ENCODE measurements at places on chromosomes 11 and 22. TPM values are rescaled to one million over a fixed set of nuclear protein-coding genes. Genes with fewer than 3 reads are reported as not detected.
A peak's percentile ranks its signal among the peaks of the same experiment; 100 is the strongest.

Gene FOLR2
- not detected for total RNA-seq

Gene RNF214
- 40.5 TPM for total RNA-seq

Gene MFRP
- total RNA-seq = not detected

Gene LRRC51
- 8.0 TPM for total RNA-seq

Gene RGL4
- total RNA-seq = not detected

Gene MYO18B
- 0.77 TPM for total RNA-seq

Gene POLR3H
- 32.6 TPM for total RNA-seq

Gene PATE1
- total RNA-seq = not detected

Gene TMEM9B
- 11.2 TPM for total RNA-seq

Gene SERPINH1
- 454 TPM for total RNA-seq

Gene TUB
- 30.3 TPM for total RNA-seq

Gene DDX10
- total RNA-seq = 39.3 TPM

DNA sequence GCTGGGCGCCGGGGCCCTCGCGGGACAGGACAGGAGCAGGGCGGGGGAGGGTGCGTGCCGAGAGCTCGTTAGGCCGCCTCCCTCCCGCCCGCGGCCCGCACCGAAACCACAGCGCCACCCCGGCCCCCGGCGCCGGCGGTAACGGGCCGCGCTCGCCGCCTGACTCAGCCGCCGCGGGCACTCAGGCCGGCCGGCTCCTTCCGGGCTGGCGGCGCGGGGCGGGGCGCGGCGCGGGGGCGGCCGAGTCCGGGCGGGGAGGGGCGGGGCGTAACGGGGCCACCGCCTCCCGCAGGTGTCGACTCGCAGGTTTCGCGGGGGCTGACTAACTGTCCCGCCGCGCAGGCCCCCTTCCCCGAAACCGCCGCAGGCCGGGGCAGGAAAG, at the start of gene AP5B1:
Gene AP5B1 (minus strand): TSS at position 207 of the 382 bp plus-strand sequence. CDS start 385 bp downstream, outside the sequence.
- DNase-seq = peak; percentile 86

GRCh38 chr11:68341557-68342458, 29.4 kb downstream of the LRP5 start:
- no peak for DNase-seq

DNA sequence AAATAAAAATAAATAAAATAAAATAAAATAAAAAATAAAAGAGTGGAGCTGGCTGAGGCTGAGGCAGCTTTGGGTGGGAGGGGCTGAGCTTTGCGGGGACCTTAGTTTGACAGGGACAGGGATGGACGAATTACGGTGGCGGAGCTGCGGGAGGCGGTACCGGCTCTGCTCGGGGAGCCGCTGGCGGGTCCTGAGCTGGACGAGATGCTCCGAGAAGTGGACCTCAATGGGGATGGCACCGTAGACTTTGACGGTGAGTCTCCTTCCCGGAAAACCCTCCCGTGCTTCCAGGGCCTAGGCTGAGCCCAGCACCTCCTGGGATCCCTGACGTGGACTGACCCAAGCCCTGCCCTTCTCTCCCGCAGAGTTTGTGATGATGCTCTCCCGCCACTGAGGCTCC, 3.1 kb downstream of the CABP4 start:
- DNase-seq = no peak

DNA sequence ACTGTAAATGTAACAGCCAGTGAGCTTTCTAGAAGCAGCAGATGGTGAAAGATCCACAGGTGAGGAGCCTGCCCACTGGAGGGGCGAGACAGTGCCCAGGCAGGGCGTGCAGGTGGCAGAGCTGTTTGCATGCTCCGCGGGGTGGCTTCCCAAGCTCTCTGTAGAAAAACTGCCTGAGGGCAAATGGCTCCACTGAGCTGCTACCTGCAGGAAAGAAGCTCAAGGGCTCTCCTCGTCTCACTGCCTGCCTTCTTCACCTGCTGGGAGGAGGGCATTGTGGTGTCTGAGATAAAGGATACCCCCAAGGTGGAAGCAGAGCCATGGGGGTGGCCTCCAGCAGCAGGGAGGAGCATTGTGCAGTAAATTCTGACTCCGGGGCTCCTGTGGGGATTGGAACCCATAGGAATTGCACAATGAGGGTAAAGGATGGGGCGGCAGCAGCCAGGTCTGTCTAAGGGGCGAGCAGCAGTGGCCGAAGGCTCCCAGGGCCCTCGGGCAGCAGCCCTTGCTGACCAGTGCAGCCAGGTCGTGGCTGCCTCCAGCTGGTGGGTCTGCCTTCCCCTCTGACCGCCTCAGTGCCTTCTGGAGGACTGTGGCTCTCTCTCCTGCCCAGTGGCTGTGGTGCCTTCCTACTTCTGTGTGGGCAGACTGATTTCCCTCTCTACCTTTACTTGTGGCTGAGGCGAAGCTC, 28.0 kb upstream of the CABP7 start:
- peak; percentile 70 for DNase-seq

DNA sequence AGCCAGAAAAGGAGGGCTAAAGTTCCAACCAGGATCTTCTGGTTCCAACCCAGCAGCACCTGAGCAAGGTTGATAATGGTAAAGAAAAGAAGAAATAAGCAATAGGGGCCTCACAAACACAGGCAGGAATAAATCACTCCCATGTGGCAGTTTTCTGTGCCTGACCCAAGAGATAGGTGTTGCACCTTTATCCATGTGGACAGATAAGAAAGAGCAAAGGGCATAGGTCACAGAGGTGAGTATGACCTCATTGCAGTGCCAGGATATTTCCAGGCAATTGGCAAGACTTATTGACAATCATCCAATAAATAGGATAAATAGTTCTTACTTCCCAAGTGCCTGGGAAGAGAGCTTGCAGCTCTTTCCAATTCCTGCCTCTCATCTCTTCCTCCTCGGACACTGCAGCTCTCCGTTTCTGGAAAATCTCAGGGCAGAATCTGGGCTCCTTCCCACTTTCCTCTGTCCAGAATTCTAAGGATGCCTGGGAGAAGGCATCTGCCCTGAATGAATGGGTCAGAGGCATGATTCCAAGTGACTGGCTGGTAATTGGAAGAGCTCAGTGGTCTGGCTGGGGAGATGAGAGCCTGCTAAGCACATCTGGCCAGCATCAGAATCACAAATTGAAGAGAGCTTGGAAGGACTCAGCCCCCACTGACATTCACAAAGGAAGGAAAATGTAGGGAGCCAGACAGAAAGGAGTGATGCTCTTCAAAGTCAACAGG, 14.5 kb upstream of the LRRC55 start:
- no peak for DNase-seq

DNA sequence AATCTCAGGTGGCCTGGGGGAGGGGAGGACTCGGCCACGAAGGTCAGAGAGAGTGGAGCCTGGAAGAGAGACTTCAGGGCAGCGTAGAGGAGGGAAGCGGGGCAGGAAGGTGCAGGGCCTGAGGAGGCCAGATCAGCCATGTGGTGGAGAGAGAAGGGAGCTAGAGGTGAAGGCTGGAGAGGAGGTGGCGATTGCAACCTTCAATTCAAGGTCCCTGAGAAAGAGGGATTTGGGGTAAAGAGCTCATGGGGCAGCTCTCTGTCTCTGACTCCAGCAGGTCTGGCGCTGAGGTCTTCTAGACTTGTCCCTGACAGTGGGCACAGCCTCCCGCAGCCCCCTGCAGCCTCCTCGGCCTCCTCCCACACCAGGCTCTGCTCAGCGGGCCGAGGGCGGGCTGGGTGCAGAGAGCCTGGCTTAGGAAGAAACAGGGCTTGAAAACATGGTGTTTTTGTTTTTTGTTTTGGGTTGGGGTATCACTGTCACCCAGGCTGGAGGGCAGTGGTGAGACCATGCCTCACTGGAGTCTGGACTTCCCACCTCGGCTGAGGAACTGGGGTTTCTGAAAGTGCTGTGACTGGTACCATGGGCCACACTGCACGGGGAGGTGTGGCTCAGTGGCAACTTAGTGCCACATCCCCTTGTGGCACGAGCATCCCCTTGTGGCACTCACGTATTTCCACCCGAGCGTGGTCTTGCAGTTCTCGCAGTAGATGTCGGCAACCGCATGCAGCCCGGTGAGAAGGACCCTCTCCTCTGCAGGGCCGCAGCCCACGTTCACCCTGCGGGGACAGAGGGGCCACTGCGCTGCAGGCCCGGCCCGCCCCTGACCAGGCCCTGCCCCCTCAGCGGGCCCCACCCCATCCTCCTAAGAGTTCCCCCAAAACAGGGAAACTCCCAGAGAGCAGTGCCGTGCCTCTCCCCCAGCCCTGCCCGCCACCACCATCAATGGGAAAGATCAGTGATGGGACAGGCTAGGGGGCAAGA, 32.6 kb downstream of the YPEL1 start:
- no peak for DNase-seq

DNA sequence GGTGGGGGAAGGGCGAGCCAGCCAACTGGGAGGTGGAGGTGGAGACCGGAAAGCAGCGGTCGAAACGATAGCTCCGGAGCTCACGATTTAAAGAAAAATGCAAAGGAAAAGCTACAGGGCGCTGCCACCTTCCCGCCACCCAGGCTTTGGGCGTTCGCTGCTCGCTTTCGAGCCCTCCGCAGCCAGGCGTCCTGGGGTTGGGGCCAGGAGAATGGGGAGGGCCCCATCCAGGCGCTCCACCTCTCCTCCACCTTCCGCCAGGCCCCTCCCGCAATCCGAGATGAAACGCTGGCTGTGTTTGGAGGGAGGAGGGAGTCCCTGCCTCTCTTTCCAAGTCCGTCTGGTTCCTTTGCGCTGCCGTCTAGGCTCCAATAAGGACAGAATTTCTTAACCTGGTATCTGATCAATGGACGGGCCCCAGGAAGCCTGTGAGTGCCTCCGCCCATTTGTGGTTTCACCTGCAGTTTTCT, 483 bp upstream of the ABTB2 start:
- no peak for DNase-seq

- DNase-seq = no peak
Measured at GRCh38 chr22:47628477-47629272, 866.2 kb downstream of the TBC1D22A start.

DNA sequence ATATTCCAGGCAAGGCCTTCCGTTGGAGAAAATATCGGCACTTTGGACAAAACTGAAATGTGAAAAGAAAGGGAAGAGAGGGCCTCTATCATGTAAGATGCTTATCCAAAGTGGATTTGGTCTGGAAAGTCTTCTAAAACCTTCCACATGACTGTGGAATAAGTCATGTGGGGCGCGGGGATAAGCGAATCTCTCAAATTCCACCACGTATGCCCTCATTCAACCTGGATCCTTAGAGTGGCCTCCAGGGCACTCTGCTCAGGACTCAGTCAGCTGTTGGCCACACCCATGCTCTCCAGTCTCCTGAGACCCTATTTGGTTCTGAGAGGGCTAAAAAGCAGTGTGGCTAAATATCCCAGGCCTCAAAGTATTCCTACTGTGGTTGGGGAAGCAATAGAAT, 2.0 kb upstream of the TIMP3 start:
- no peak for DNase-seq

GRCh38 chr22:24768537-24769374, 5.8 kb downstream of the PIWIL3 start:
- peak; percentile 87 for DNase-seq

DNA sequence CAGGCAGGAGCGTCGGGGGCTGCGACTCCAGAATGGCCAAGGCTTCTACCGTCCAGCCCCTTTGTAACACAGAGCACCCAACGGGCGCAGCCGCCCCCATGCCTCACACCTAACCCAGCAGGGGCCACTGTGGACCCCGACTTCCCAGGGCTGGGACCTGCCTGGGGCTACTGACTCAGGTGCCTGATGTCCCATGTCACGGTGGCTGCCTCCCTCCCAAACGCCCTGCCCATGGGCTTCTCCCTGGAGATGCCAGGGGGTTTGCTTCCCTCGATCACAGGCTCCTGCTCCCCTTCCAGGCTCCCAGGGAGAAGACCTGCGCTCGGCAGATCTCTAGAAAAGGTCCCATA, 84.0 kb downstream of the MYEOV start:
- no peak for DNase-seq

DNA sequence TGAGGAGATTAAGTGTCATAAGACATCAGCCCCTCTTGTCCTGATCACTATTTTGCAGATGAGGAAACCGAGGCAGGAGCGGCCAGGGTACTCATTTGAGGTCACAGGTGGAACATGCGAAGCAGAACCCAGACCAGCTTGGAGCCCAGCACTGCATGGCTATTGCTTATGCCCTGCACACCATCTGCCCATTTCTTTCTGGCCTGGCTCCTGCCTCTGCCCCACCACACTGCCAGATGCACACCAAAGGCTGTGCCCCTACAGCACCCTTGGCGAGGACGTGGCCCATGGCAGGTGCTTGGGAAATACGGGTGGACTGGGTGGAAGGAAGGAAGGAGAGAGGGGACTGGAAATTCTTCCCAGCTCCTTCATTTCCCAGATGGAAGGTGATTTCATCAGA, 222.9 kb downstream of the CTTN start:
- no peak for DNase-seq
